ENCODE measurements at places on chromosomes 6 and 20.

- DNase-seq = no peak
Measured at GRCh38 chr20:51705400-51705799, 62.8 kb downstream of the ATP9A start.

DNA sequence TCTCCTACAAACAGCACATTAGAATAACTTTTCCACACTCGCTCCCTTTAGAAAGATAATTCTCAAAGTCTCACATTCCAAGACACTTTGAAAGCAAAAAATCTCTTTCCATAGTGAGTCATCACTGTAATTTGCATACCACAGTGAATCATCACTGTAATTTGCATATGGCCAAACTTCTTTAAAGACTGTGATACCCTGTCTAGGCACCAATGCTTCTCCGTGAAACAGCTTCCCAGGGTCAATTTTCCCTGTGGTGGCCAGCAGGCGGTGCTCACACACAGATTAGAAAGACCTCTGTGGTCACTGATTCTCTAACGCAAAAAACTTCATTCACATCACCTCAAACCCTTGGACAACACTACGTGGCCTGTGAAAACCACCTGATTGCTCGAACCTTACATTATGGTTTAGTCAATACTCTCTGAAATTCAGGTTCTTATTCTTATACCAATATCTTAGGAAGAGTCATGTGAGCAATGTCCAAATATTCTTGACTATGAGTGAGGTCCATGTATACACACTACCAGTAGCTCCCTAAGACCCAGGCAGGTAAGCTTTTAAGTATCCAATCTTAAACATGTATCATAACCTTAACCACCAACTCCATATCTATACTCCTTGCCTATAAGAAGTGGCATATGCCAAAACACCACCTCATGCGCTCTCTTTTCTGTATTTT is 78.5 kb upstream of the PHACTR1 start:
- DNase-seq = no peak

DNA sequence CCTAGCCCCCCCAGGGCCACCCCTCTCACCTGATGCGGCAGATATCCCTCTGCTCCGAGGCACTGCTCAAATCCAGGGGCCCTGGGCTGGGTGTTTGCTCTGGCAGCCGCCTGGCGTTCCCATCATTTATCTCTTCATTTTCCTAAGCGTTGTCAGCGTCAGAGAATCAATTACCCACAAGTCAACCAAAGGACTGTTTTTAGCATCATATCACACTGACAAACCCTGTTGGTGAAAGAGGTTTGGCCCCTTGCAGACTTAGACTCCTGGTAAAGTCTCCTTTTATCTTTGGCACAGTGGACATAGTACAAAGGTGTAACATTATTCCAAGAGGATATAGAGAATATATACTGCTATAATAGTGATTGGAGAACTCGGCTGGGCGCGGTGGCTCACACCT is at the start of gene GHRH:
GHRH (minus strand) TSS at position 101 of the 400 bp plus-strand sequence. CDS start 4,925 bp downstream, outside the sequence.
- DNase-seq = no peak

- DNase-seq = no peak
Measured at GRCh38 chr6:134577998-134578397, 260.1 kb upstream of the SGK1 start.

DNA sequence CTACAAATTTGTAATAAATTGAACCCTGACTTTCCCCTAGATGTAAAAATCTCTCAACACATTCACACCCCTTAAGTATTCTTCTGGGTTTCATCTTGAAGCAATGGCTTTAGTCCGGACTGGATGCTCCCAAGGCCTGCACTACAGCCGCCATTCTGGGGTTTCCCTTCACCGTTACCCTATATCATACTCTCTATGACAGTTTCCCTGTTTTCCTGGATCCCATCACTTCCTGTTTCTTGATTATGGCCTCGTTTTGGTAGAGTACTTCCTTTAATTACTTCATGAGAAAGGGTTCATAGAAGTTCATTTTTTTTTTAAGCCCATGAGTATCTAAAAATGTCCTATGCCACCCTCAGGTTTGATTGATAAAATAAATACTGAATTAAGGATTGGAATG is 11.7 kb downstream of the FIG4 start:
- no peak for DNase-seq

- DNase-seq = no peak
Measured at GRCh38 chr20:10125757-10126156, 91.0 kb downstream of the ANKEF1 start.

GRCh38 chr6:116543149-116543548 is 2.3 kb downstream of the TRAPPC3L start:
- DNase-seq = no peak

GRCh38 chr6:82000551-82000950 is 247.0 kb downstream of the IBTK start:
- DNase-seq = no peak

GRCh38 chr20:47273591-47274235 is 82.8 kb downstream of the ZMYND8 start:
- DNase-seq = no peak

- no peak for DNase-seq
Measured at GRCh38 chr6:156060013-156060412, 604.4 kb upstream of the NOX3 start.

- no peak for DNase-seq
Measured at GRCh38 chr6:41075651-41076626, 3.2 kb downstream of the NFYA start.

- no peak for DNase-seq
Measured at GRCh38 chr6:26273673-26274588, 91.1 kb upstream of the BTN3A2 start.

DNA sequence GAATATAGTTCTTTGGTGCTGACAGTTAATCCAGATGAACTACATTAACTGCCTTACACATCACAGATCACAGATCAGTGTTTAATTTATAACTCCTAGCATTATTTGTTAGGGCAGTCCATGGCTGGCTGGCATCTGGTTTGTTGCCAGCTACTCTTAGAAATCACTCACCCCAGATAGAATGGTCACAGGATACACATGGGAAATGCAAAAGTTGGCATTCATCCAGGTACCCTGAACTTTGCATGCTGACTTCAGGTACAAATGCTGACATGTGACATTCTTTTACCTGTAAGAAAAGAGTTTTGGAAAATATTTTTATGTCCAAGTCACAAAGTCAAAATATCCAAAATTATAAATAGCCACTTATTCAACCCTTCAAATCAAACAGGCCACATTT is 20.2 kb downstream of the FBXL4 start:
- DNase-seq = no peak

GRCh38 chr6:36663504-36664446 is 14.7 kb upstream of the CDKN1A start:
- no peak for DNase-seq

GRCh38 chr20:57618091-57618763 is 2.0 kb downstream of the ZBP1 start:
- no peak for DNase-seq

- no peak for DNase-seq
Measured at GRCh38 chr6:99338188-99338587, 11.3 kb downstream of the FAXC start.

GRCh38 chr6:41280381-41281057 is 6.0 kb downstream of the TREM1 start:
- DNase-seq = no peak

- no peak for DNase-seq
Measured at GRCh38 chr6:27251606-27252251, 4.2 kb downstream of the PRSS16 start.

DNA sequence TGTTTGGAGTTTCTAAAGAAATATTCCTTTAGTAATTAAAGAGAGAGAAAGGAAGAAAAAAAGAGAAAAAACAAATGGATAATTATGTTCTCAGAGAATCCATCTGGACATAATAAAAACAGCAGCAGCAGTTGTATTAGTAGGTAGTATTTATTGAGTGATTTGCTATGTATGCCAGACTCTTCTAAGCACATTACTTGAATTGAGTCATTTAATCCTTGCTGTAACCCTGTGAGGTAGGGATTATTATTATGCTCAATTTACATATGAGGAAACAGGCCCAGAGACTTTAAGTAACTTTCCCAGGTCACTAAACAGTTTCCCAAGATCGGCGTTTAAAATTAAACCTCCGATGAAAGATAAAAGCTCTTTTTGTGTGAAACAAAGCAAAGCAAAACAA is 238.8 kb downstream of the TSHZ2 start:
- no peak for DNase-seq

DNA sequence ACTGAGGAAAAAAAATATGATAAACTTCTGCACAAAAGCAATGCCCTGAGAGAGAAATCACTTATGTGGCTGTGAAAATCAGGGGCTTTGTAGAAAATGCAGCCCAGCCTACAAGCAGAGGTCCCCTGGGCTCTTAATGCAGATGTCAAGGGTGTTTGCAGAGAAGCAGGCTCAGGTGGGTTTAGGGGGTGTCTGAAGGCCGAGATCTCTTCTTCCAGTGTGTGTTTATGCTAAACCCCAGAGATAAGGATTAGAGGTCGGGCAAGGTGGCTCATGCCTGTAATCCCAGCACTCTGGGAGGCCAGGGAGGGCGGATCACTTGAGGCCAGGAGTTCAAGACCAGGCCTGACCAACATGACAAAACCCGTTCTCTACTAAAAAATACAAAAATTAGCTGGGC is 78.5 kb downstream of the TMEM242 start:
- no peak for DNase-seq

- no peak for DNase-seq
Measured at GRCh38 chr6:23277521-23278179, 708.3 kb downstream of the HDGFL1 start.

DNA sequence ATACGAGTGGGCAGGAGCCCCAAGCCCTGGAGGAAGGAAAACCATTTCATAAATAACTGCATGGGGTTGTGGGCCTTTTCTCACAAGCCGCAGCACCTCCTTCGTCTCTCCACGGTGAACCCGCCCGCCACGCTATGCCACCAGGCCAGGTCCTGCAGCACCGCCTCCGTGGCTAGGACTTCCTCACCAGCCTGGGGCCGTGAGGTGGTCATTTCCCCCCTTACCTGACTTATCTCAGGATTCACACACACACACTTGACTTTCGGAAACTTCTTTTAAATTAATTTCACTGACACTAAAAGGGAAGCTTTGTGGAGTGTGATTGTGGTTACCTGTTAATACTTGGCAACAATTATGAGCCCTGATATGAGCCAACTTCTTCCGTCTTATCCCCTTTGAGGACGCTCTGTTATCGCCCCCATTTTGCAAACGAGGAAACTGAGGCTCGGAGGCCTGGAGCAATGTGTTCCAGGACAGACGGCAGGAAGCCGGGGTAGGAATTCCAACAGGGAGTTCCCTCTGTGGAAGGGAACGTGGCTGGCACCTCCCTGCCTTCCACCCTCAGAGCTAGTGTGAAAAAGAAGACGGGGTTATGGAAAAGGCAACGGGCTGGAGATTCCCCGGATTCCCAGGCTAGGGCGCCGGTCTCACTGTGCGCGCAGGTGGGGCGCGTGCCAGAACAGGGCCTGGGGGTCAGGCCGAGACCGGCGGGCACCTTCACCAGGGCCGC is 817 bp upstream of the SLCO4A1 start:
- no peak for DNase-seq

- no peak for DNase-seq
Measured at GRCh38 chr6:13012296-13012695, 295.7 kb downstream of the PHACTR1 start.

DNA sequence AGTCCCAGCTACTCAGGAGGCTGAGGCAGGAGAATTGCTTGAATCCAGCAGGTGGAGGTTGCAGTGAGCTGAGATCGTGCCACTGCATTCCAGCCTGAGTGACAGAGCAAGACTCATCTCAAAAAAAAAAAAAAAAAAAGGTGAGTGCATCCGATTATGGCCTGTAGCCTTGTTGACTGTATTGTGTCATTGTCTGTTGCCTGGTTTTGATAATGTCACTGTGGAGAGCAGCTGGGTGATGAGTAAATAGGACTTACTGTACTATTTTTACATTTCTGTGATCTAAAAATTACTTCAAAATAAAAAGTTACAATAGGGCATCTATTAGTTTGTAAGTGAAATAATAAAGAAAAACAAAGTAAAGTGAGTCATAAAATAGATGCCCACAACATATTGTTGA is 134.1 kb upstream of the SALL4 start:
- no peak for DNase-seq

GRCh38 chr6:107991061-107991460 is 33.1 kb upstream of the SEC63 start:
- DNase-seq = no peak

DNA sequence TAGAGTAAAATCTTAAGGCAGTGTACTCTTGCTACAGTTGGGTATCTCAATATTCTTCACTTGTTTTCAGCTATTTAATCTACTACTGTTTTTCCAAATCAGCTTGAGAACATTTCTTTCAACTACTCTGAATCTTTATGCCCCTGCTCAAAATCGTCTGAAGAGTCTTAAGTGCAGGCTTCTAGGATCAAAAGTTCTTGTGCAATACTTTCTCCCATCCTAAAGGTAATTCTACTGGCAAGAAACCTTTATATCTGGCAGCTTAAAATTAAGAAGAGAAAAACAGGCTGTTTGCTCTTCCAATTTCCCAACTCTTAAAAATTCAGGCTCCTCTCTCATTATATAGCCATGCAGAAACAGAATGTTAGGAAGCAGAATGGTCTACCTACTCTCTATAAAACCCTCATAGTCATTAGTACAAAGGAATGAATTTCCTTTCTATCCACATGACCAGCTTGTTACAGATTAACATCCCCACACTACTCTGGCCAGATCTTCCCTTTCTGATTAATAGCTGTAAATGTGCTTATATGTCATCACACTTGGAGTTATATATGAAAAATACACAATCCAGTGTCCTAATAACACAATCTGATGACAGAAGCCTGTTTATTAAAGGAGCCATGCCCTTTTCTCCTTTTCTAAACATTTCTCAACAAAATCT is 122.2 kb upstream of the FAM184A start:
- DNase-seq = no peak

GRCh38 chr6:137417396-137417795 is 76.8 kb downstream of the OLIG3 start:
- no peak for DNase-seq

GRCh38 chr20:46121184-46121930 is 3.2 kb downstream of the CD40 start:
- DNase-seq = no peak

- no peak for DNase-seq
Measured at GRCh38 chr6:124887872-124888580, 74.2 kb upstream of the RNF217 start.

DNA sequence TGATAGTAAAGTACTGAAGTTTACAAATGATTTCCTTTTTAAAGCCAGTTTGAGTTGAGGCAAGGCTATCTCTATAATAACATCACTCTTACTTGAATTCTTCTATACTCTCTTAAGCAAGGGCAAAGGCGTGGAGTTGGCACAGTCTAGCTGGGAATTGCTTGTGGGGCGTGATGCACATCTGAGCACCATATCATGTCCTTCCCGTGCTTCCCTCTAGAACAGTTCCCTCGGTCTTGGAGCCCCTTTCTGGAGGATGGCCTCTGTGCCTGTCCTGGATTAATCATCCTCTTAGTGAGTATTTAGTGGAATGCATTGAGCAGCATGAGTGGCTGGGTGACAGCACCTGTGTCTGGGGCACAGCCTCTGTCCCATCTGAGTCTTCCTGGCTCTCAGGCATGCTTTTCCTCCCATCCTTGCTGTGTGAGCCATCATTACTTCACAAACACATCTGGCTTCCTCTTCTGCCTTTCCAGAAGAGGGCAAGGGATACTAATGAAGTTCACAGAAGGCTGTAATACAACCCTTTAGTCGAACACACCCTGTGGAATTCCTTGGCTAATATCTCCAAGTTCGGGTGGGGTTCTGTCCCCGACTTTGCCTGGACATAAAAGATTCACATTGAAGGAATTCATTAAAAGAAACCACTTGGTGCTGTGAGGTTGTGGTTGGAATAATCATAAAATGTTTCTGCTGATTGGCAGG is 188.2 kb downstream of the FNDC1 start:
- DNase-seq = no peak

Data from omental fat pad (tissue), 4 donors.